Thyroid gland (tissue), 4 donors: ENCODE measurements at places on chromosomes 6 and 20. TPM values are rescaled to one million over a fixed set of nuclear protein-coding genes. Genes with fewer than 3 reads are reported as not detected.
A peak's percentile ranks its signal among the peaks of the same experiment; 100 is the strongest.

The BICRAL gene
- 24.5 TPM for total RNA-seq

The FAM162B gene
- total RNA-seq: 17.2 TPM

The TREML2 gene
- total RNA-seq: not detected

The ERGIC3 gene
- 287 TPM for total RNA-seq

The TCP11 gene
- 1.0 TPM for total RNA-seq

The SIRPG gene
- not detected for total RNA-seq

DNA sequence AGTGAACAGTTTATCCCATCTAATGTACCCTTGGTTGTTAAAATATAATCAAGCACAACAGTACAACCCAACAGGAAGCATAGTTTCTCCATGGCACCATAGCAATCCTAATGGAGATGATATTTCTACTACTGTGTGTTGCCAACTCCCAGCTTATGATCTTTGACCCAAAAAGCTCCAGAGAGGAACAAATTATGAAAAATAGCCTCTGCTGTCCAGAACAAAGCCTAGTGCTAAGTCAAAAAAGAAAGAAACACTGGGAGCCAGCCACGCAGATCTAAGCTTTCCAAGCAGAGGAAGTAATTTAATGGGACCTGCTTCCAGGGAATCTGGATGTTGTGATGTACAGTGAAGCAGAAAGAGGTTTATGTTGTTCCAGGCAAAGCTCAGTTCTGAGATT is 52.2 kb upstream of the TASP1 start:
- no peaks in the 10 kb centered on the region for H3K27me3 ChIP-seq
- DNase-seq: no peak
- no peaks in the 10 kb centered on the region for H3K36me3 ChIP-seq
- peaks cover 7% of the 10 kb centered on the region for H3K4me1 ChIP-seq
- no peak overlapping the region for H3K27ac ChIP-seq

DNA sequence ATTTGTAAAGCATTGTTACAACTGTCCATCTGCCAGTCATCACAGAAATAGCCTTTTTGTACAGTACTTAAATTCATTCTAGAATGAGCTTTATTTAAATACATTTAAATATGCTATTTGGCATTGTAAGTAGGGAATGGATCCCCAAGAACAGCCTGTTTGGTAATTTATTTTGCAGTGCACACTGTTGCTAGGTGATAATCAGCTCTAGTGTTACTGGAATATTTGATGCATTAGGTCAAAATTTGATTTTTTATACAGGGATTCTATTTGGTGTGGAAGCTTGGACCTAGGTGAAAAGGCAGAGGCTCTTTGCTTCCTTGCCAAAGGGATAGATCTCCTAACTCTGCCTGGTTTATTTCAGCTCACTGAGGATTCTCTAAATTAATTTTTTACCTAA is 593.7 kb downstream of the EPM2A start:
- no peaks in the 10 kb centered on the region for H3K36me3 ChIP-seq
- no peak for DNase-seq
- H3K27me3 ChIP-seq: no peaks in the 10 kb centered on the region
- no peak overlapping the region for H3K4me3 ChIP-seq

DNA sequence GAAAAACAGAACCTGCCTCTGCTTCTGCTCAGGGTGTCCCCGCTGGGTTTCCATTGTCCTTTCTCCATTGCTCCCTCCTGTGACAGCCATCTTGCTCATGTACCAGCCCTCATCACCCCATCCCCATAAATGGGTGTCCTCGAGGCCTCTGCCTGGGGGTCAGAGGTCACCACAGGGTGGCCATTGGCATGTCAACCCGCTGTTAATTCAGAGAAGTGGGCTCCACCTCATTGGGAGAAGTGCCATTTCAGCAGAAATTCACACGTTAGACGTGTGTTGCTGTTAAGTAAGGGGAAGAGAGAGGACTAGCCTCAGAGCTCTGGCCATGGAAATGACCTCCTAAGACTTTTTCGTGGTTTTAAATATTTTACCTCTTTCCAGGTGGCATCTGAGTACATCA is 71.9 kb downstream of the PTPN1 start:
- peaks cover 4% of the 10 kb centered on the region for H3K4me1 ChIP-seq
- H3K36me3 ChIP-seq: peaks cover 66% of the 10 kb centered on the region
- H3K27ac ChIP-seq: peak overlapping the region; percentile 3
- H3K27me3 ChIP-seq: no peaks in the 10 kb centered on the region
- DNase-seq: no peak
- H3K4me3 ChIP-seq: no peak overlapping the region

DNA sequence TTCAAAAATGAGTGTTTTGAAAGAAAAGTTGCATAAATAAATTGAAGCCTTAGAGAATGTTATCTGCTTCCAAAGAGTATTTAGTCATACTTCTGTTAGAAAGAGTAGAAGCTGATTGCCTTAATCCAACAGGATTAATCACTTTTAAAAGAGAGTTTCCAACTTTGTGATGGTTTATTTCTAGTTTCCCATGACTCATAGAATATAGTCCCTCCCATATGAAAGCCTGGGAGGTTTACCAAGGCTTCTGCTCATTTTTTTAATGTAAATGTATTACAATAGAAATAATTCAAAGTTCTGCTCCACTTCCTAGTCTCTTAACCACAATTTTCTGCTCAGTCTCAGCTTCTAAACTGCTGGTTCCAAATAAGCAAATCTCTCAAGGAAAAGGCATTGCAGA is 118.0 kb upstream of the IRAK1BP1 start:
- no peak overlapping the region for H3K4me3 ChIP-seq
- no peaks in the 10 kb centered on the region for H3K27me3 ChIP-seq
- H3K4me1 ChIP-seq: no peaks in the 10 kb centered on the region
- DNase-seq: no peak
- H3K27ac ChIP-seq: no peak overlapping the region
- H3K36me3 ChIP-seq: no peaks in the 10 kb centered on the region

GRCh38 chr6:27865850-27866356 is 46.3 kb downstream of the OR2B2 start:
- no peak overlapping the region for H3K27ac ChIP-seq
- no peak overlapping the region for H3K4me3 ChIP-seq
- DNase-seq: no peak
- H3K36me3 ChIP-seq: no peaks in the 10 kb centered on the region
- peaks cover 7% of the 10 kb centered on the region for H3K27me3 ChIP-seq

GRCh38 chr6:148200781-148201180 is 141.9 kb upstream of the SASH1 start:
- H3K36me3 ChIP-seq: no peaks in the 10 kb centered on the region
- DNase-seq: no peak
- H3K27me3 ChIP-seq: no peaks in the 10 kb centered on the region
- peaks cover 11% of the 10 kb centered on the region for H3K4me1 ChIP-seq
- no peak overlapping the region for H3K4me3 ChIP-seq
- H3K27ac ChIP-seq: peak overlapping the region; percentile 84

- no peak for DNase-seq
- H3K4me3 ChIP-seq: no peak overlapping the region
- no peaks in the 10 kb centered on the region for H3K27me3 ChIP-seq
Observed at GRCh38 chr20:20446425-20447015, 78.6 kb downstream of the INSM1 start.

GRCh38 chr6:130848945-130849344 is 21.7 kb downstream of the SMLR1 start:
- H3K36me3 ChIP-seq: no peaks in the 10 kb centered on the region
- no peaks in the 10 kb centered on the region for H3K4me1 ChIP-seq
- no peak overlapping the region for H3K27ac ChIP-seq

GRCh38 chr6:125597411-125598253 is 151.8 kb upstream of the HEY2 start:
- no peaks in the 10 kb centered on the region for H3K27me3 ChIP-seq
- H3K4me3 ChIP-seq: no peak overlapping the region
- peak overlapping the region; percentile 75 for H3K27ac ChIP-seq

- DNase-seq: no peak
- H3K4me3 ChIP-seq: no peak overlapping the region
Observed at GRCh38 chr6:7649037-7649810, 59.2 kb downstream of the SNRNP48 start.

DNA sequence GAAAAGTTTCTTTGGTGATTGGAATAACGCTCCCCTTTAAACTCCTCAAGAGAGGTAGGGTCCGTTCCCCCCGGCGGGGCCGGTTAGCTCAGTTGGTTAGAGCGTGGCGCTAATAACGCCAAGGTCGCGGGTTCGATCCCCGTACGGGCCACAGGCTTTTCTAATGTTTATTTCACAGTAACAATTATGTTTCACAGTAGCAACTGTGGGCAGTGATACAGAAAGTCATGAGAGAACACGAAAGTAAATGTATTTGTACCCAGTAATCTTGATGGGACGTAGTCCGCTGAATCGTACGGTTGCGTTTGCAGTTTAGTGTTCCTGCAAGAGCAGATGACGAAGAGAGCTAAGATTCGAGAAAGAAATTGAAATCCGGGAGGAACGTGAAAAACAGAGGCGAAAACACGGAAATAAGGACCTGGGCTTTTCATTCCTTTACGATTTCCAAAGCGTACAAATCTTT is 505.5 kb downstream of the PRIM2 start:
- DNase-seq: no peak
- no peak overlapping the region for H3K27ac ChIP-seq
- H3K27me3 ChIP-seq: no peaks in the 10 kb centered on the region
- H3K4me3 ChIP-seq: no peak overlapping the region
- H3K36me3 ChIP-seq: no peaks in the 10 kb centered on the region

- H3K27me3 ChIP-seq: no peaks in the 10 kb centered on the region
- no peaks in the 10 kb centered on the region for H3K36me3 ChIP-seq
- H3K4me3 ChIP-seq: no peak overlapping the region
- no peaks in the 10 kb centered on the region for H3K4me1 ChIP-seq
- no peak overlapping the region for H3K27ac ChIP-seq
Observed at GRCh38 chr20:47427746-47428145, 71.2 kb upstream of the ZMYND8 start.

GRCh38 chr6:156988276-156989158 is 211.3 kb downstream of the ARID1B start:
- H3K4me3 ChIP-seq: no peak overlapping the region
- H3K36me3 ChIP-seq: no peaks in the 10 kb centered on the region
- DNase-seq: peak; percentile 66
- no peaks in the 10 kb centered on the region for H3K27me3 ChIP-seq
- no peak overlapping the region for H3K27ac ChIP-seq

- no peaks in the 10 kb centered on the region for H3K36me3 ChIP-seq
- DNase-seq: no peak
- no peak overlapping the region for H3K4me3 ChIP-seq
- no peak overlapping the region for H3K27ac ChIP-seq
- H3K4me1 ChIP-seq: peaks cover 27% of the 10 kb centered on the region
Observed at GRCh38 chr6:132495604-132496079, 17.3 kb downstream of the STX7 start.

DNA sequence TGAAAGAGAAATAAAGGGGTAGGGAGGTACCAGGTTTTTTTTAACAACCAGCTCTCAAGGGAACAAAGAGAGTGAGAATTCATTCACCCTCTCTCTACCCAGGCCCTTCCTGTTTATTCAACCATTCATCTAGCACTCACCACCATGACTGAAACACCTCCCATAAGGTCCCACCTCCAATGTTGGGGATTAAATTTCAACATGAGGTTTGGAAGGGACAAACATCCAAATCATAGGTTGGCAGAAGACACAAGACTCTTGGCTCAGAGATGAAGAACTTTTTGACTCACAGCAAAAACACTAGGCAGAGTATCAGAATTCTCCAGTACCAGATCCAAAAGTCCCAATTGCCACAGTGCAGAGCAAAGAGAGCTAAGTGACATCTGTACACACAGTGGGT is 186.3 kb downstream of the EDN1 start:
- no peaks in the 10 kb centered on the region for H3K36me3 ChIP-seq
- no peak for DNase-seq
- H3K27me3 ChIP-seq: no peaks in the 10 kb centered on the region
- no peak overlapping the region for H3K27ac ChIP-seq
- H3K4me3 ChIP-seq: no peak overlapping the region
- H3K4me1 ChIP-seq: no peaks in the 10 kb centered on the region
